ENCODE measurements at places on chromosomes 3 and 15.

GRCh38 chr3:18372786-18373405, 52.2 kb downstream of the SATB1 start:
- DNase-seq: no peak

DNA sequence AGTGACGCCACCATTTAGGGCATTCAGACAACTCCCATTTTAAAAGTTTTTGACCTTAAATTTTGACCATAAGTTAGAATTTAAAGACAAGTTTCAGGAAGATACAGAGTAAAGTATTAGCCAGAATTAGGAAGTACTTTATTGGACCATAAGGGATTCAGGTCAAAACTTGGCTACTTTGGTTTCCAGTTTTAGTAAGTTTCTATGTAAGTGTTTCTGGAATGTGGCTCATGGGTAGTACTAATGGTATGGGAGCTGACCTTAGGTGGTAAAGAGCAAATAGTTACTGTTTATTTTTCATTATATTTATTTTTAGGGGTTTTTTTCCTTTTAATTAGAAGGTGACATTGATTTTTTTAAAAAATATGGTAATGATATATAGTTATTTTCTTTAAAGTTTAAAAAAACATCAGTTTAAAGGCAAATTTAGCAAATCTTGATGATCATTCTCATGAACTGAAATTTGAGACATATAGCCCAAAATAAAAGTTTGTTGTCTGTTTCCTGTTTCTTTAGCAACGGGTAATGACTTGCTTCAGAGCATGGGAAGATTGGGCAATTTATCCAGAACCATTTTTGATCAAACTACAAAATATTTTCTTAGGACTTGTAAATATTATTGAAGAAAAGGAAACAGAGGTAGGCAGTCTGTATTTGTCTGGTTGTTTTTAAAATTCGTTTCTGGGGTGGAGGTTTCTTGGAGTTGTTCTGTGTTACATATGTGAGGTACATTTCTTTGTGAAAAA, 34.3 kb downstream of the U2SURP start:
- DNase-seq: no peak

GRCh38 chr3:183697610-183698317, at the start of gene YEATS2:
Gene YEATS2 (plus strand): TSS chr3:183697797. CDS start chr3:183715163, 17,366 bp downstream.
- DNase-seq: peak; percentile 98

GRCh38 chr3:48558493-48559134, 2.0 kb upstream of the PFKFB4 start:
- no peak for DNase-seq

- DNase-seq: no peak
These were observed 35.1 kb downstream of the GJD2 start for GRCh38 chr15:34719695-34720094.

DNA sequence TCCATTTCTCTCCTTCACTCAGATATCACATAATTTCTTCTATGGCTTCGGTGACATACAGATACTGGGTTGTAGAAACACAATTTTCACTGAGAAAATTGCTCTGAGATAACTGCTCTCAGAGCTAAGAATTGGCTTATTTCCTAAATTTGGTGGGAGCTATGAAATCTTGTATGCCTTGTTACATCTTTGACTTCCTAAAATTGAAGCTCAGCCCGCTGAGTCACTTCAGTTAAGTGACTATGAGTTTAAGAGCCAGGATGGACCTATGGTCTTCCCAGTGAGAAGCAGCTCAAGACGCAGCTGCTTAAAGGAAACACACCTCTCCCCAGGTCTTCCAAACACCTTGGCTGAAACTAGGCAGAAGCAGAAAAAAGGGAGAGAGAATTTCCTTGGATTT, 56.4 kb downstream of the EFHB start:
- DNase-seq: no peak

DNA sequence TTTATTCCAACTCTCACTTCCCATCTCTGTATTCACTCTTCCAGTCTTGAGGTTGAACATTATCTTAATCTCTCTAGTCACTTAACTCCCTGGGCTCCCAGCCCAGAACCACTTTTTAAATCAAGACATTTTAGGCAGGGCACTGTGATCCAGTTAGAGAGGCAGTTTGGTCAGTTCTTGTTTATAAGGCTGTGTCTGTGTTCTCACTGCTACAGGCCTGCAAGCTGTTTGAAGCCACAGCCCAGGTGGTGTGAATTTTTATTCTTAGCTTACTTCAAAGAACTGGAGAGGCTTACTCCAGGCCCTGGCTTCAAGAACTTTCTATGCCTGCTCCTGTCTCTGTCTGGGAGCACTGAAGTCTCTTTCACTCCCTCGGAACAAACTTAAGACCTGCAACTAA, 906.1 kb downstream of the CADM2 start:
- DNase-seq: no peak

- no peak for DNase-seq
These were observed 130.8 kb upstream of the PRR20G start for GRCh38 chr3:127418560-127419147.

- peak; percentile 53 for DNase-seq
These were observed 21.0 kb upstream of the CLDN18 start for GRCh38 chr3:137988982-137989381.

DNA sequence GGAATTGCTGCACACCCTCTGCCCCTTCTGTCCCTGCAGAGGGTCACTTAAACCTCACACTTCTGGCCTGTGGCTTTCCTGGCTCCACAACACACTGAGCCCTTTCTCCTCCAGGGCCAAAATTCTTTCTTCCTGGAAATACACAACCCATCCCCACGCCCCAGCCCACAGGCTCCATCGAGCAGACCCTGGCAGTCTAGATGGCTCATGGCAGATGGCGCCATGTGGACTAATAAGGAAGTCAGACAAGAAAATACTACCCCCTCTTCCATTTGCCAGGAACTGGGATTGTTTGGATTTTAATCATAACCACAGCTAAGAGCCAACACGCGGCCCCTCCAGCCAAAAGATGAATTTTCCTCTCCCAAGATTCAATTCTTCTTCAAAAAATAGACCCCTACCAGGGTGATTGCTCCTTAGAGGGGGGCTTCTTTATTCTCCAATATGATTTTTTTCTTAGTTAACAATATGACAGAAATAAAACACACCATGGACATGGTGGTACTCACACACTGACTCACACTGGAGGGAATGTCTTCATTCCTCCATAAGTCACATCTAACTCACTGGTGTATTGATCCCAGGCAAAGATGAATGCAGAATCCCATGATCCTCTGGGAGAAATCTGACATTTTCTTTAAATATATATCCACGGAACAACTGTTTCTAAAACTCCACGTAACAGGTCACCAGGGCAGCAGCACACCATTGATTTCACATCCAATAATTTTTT, 111.5 kb downstream of the NTRK3 start:
- no peak for DNase-seq

DNA sequence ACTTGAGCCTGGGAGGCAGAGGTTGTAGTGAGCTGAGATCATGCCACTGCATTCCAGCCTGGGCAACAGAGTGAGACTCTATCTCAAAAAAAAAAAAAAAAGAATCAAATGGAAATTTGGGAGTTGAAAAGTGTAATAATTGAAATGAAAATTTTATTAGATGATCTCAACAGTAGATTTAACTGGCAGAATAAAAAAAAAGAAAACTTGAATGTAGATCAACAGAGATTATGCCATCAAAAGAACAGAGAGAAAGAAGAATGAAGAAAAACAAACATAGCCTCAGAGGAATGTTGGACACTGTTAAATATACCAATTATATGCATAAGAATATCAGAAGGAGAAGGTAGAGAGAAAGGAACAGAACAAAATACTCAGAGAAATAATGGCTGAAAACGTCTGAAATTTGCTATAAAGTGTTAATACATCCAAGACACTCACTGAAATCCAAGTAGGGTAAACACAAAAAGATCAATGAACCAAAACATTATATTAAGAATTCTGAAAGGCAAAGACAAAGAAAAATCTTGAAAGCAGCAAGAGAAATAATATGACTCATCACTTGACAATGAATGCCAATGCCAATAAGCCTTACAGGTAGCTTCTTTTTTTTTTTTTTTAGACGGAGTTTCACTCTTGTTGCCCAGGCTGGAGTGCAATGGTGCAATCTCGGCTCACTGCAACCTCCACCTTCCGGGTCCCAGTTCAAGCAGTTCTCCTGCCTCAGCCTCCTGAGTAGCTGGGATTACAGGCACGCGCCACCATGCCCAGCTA, 14.6 kb upstream of the ELP6 start:
- no peak for DNase-seq

GRCh38 chr3:121995161-121996137, 26.6 kb downstream of the ILDR1 start:
- DNase-seq: peak; percentile 61
